Fibroblast of mammary gland (primary cell): ENCODE measurements at places on chromosomes 1 and 21.

GRCh38 chr1:30461640-30462039, 261.7 kb downstream of the MATN1 start:
- DNase-seq, result no peak

GRCh38 chr21:41651830-41652229, 115.0 kb downstream of the RIPK4 start:
- DNase-seq, result peak; percentile 75

DNA sequence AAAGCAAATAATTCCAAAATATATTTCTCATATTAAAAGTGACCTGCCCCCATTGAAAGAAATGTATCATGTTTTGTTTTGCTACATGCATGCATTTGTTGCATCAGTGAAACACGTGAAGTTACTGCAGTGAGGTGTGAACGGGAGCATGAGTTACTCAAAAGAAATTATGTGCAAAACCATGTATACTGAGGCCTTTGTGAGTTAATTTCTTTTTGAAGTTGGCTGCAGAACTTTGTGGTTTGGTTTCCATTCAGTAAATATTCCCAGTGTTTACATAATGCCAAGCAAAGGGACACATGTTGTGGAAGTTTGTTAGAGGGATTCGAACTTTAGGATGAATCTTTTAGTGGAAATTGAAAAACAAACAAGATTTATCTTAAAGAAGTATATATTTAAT, 619.4 kb upstream of the ADAMTS5 start:
- DNase-seq, result no peak

DNA sequence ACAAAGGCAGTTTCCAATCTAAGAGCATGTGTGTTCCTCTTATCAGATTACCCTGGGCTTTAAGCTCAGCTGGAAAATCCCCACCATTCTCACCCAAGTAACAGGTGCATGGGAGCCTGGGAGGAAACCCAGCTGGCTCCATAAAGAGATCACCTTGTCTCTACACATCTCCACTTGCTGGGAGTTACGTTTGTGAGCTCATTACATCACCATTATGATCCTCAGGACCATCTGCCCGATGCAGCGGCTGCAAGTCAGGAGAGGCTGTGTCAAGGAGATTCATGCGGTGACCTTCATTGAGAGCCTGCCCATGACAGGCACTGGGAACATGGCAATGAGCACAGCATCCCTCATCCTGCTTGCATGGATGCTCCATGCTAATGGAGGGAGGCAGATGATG, 618.0 kb downstream of the NPHP4 start:
- no peak for DNase-seq

DNA sequence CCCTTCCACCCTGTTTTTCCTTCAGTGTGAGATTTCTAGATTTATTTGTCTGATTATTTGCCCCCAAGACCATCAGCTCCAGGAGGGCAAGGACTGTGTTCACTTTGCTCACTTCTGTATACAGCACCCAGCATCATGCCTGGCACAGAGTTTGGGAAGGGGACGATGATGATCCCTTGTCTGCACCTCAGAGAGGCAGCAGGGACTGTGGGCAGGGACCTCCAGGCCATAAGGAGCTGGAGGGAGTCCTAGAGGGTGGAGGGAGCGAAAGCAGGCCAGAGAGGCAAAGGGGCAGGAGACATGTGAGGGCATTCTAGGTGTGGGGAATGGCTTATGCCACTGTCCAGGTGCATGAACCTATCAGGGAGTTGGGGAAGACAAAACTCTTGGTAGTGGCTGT, 32.8 kb downstream of the H3-3A start:
- no peak for DNase-seq

DNA sequence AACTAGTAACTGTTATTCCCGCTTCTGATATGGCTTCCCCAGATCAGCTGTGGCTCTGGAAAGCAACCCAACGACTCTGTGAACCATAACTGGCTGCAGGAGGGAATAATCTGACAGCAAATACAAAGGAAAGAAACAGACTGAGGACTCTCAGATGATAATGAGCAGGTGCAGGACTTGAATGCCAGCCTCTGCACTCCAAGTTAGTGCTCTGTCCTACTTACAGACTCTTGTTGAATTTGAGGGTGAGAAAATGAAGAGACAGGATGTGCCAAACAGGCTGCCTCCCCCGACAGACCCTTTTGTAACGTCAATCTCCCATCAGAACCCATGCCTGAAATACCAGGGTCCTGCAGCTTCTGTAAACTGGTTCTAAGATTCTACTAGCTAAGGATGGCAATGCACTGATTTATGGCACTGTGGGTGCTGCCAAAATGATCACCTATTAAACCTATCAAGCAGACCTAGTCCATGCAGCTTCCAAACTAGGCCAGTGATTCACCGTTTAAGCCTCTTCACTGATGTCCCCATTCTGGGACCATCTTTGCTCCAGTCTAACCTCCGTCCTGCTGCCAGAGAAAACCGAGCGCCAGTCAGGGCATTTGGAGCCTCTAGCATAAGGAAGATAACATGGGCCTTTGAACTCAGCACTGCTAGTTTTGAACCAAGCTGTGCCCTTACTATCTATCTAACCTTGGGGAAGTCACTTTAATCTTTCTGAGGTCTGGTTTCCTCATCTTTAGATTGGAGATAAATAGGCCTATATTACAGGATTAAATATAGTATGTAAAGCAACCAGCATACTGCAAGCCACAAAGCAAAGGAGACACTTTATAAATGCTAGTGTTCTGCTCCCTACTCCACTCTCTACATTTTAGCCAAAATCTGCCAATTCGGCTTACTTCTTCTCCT, 4.8 kb downstream of the MKNK1 start:
- DNase-seq, result no peak

GRCh38 chr1:115677182-115677555, 35.4 kb downstream of the VANGL1 start:
- no peak for DNase-seq

DNA sequence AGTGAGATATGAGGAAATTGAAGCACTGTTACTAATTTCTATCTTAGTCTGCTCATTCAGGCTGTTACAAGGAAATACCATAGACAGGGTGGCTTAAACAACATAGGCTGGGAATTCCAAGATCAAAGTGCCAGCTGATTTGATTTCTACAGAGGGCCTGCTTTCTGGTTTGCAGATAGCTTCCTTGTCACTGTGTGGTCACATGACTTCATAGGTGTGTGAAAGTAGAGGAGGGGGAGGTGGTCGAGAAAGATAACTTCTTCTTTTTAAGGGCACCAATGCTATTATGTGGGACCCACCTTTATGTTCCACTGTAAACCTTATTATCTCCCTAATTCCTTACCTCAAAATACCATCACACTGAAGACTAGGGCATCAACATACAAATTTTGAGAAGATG, 6.4 kb upstream of the BRINP3 start:
- DNase-seq, result no peak

- DNase-seq, result no peak
These were observed 36.9 kb upstream of the POU3F1 start for GRCh38 chr1:38083541-38083940.

DNA sequence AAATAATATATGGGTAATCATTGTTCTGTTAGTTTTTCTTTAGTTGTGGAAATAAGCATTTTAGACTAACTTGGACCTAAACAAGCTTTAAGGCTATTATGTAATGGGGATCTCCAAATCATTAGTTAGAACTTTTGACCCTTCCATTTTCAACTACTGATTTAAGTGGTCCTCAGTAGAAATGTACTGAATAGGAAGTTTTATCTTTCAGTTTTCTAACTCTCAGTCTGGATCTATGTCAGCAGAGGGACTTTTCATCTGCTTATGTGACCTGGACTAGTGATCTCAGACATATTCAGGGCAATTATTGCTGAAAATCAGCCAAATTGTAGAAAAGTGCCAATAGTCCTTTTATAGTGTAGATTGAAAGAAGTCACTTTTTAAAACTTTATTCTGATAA, 56.0 kb downstream of the SASS6 start:
- no peak for DNase-seq
